ENCODE measurements at places on chromosomes 1 and 21.

DNA sequence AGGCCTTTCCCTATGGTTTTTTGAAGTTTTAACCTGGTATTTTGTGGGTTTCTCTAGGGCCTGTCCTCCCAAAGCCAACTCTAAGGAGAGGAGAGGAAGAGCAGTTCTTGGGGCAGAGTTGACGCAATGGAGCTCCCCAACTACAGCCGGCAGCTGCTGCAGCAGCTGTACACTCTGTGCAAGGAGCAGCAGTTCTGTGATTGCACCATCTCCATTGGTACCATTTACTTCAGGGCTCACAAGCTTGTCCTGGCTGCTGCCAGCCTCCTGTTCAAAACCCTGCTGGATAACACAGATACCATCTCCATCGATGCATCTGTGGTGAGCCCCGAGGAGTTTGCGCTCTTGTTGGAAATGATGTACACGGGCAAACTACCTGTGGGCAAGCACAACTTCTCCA lies 38.2 kb downstream of the ZBTB40 start:
- DNase-seq, result peak; percentile 31

GRCh38 chr1:152795686-152796085 lies 835 bp upstream of the LCE1D start:
- no peak for DNase-seq

DNA sequence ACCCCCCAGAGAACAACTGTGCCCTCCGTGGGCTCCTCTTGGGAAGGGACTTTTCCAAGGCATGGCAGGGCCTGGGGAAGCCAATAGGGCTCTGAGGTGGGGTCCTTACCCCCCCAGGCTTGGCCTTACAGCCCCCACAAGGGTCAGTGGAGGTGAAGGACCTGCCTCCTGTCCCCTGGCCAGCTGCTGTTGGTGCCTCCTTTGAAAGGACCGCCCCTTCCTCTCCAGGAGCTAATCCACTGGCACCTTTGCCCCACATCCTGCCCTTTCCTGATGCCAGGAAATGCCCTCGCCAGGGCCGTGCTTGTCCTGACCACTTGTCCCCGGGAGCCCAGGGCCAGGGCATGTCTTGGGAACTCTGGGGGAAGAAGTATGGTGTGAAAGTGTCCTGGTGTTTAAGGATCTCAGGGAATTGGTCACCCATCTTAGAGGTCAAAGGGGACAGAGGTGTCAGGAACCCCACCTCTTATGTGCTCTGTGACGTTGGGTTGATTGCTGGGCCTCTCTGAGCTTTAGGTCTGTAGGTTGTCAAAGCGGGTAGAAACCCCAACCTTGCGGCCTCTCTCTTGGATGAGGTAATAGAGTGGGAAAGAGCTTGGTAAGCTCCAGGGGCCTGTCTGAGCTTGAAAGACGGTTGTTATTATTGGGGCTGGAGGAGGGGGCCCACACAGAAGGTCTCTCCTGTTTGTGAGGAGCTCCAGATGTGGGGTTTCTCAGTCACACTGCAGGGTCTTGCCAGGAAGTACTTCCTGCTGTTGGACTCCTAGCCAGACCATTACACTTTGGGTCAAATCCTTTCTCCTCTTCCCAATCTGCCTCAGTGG lies 2.8 kb downstream of the KCNQ4 start:
- no peak for DNase-seq

DNA sequence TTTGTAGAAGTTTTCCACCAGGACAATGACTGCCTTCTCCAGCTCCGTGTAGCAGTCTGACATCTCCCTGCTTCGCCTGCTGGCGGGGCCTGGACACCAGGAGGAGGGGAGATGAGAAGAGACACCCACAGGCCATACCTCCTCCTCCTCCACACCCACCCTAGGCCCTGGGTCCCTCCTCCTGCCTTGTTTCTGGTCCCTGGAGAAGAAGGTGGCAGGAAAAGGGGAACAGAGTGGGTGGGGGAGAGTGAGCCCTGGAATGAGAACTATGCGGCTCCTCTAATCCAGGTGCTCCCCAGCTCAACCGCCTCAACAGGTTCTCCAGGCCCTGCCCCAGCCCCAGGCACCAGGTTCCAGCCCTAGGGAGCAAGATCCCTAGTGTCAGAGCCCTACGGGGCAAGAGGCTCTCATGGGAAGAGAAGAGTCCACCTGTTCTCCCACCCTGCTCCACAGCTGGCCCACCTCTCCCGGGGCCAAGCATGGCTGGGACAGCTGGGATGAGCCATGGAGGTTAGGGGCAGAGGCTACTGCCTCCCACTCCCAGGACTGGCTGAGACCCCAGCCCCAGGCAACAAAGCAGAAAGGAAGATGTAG lies 4.8 kb downstream of the S100A16 start:
- DNase-seq, result no peak

DNA sequence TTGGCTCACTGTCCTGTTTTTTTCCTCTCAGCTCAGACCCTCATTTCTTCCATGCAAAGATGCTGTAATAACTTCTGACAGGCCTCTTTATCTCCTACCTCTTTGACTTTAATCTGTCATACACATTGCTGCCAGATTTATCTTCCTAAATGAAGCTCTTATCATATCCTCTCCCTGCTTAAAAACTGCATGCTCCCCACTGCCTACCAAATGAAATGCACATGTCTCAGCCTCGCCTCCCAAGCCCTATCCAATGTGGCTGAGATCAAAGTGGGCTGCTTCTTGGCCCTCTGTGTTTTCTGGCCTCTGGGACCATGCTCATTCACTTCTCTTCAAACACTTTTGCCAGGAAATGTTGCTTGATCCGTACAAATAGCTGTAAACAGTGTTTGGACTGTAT lies 38.3 kb downstream of the IRF2BP2 start:
- DNase-seq, result no peak

GRCh38 chr1:19096036-19096833 lies 113.8 kb downstream of the UBR4 start:
- DNase-seq, result peak; percentile 17

DNA sequence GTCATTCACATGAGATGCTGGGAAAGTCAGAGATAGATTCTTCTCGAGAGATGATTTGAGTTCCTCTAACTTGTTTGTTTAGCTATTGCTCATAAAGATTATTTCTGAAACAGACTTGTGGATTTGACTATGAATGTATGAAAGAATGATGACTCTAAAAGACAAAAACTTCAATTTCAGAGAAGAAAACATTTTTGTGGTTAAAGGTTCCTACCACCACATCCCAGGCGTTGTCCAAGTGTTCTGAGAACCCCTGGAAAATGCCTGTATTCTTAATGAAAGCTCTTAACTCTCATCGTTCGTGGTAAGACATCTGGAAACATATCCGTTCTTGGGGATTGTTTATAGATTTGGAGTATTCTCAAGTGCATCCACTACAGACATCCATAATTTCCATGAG lies 228.7 kb downstream of the BARHL2 start:
- DNase-seq, result no peak

GRCh38 chr1:179857009-179857408 lies 20.6 kb downstream of the TOR1AIP2 start:
- no peak for DNase-seq

GRCh38 chr1:153070243-153070642 lies 1.2 kb downstream of the SPRR2B start:
- DNase-seq, result no peak

DNA sequence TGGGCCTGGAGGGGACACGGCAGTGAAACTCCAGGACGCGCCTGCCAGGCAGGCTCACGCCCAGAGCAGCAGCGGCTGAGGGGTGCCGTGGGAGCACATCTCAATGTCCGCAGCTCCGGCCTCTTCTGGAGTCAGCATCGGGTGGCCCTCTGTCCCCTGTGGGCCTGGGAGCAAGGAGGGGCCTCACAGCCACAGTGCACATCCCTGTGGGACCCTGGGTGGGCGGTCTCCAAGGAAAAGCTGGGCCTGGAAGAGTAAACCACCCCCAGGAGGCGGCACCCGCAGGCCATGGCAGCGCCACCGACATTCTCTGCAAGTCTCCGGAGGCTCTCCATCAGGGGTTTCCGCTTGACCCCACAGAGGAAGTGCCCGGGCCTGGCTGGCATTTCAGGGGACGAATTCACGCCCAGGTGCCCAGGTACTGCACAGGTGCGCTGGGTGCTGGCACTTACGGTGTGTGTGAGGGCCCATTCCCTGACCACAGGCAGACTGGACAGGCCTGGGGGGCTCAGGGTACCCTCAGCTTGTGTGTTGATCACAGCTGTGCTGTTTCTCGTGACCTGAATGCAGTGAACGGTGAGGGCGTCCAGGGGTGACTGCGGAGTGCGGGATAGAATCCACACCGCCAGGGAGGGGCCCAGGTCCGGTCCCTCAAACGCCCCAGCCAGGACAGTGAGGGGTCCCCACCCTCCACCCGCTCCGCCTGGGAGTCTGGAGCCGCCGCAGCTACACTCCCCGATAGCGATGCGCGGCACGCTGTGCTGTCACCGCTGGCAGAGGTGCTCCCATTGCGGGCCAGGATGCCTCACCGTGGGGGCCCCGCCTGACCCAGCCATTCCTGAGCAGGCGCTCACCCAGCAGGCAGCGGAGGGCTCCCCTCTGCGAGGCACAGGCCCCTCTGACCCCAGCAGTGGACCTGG lies 16.6 kb upstream of the RNF223 start:
- no peak for DNase-seq

GRCh38 chr1:23108918-23109533 lies 59.6 kb downstream of the LUZP1 start:
- no peak for DNase-seq

GRCh38 chr1:81600363-81600762 lies 200.4 kb upstream of the ADGRL2 start:
- no peak for DNase-seq

GRCh38 chr1:98340511-98340910 lies 321.0 kb upstream of the SNX7 start:
- DNase-seq, result no peak

DNA sequence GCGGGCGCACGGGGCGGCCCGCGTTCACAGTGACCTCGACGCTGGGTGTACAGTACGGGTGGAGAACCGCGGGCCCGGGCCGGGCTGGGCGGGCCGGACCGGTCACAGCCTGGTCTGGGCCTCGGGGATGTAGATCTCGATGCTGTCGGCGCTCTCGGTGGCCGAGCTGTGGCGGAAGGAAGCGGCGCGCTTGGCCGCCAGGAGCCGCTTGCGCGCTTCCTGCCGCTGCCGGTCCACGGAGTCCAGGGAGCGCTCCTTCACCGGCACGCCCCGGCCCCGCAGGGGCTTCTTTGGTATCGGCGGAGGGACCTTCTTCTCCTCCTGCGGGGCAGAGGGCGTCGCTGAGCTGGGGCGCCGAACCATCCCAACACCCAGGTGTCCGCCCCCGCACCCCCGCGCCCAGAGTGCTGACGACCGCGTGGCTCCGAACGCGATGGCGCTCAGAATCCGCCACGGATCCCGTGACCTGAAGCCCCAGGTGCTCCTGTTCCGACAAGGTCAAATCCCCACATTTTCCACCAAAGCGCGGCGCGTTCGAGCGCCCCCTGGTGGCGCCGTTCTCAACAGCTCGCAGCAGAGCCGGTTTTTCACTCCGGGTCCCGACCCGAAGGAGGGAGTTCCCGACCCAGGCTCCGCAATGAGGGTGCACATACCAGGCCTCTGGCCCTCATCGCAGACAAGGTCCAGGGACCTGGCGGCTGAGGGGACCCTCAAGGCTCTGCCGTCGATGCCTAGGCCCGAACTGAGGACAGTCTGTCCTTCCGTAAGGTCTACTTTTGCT lies 6.6 kb upstream of the SMIM12 start:
- DNase-seq, result peak; percentile 84

GRCh38 chr1:68346188-68346808 lies 103.5 kb downstream of the RPE65 start:
- DNase-seq, result no peak
